ENCODE measurements at places on chromosomes 2 and 18.

- no peak for DNase-seq
These were observed 221.3 kb upstream of the CRIM1 start for GRCh38 chr2:36134281-36134680.

GRCh38 chr2:184581391-184581790 is 16.9 kb upstream of the ZNF804A start:
- DNase-seq: no peak

DNA sequence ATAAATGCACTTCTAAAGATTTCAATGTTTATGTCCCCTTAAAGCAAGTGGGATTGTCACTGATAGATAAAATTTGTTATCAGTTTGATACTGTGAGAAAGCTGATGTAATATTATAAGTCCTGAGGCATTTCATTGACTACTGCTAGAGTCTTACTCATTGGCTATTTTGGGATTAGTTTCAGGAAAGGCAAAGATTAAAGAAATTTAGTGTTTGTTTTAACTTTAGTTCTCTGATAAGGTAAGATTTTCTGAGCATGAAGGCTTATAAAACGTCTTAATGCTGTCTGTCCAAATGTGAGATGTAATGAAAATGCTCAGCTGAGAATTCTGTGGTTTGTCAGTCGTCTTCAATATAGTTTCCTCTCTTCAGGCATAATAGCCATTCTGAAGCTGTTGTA is 886.4 kb upstream of the CDH2 start:
- DNase-seq: no peak

GRCh38 chr2:232376260-232376659 is 2.3 kb upstream of the ALPP start:
- no peak for DNase-seq
